RPMI7951 (cell line): ENCODE measurements at places on chromosomes 7 and 10. TPM values are rescaled to one million over a fixed set of nuclear protein-coding genes. Genes with fewer than 3 reads are reported as not detected.

The NPTX2 gene
- 4.8 and 5.5 TPM in 2 replicates for total RNA-seq

The GSTO2 gene
- 2.3 and 2.6 TPM in 2 replicates for total RNA-seq

The PRTFDC1 gene
- not detected in 2 replicates for total RNA-seq

DNA sequence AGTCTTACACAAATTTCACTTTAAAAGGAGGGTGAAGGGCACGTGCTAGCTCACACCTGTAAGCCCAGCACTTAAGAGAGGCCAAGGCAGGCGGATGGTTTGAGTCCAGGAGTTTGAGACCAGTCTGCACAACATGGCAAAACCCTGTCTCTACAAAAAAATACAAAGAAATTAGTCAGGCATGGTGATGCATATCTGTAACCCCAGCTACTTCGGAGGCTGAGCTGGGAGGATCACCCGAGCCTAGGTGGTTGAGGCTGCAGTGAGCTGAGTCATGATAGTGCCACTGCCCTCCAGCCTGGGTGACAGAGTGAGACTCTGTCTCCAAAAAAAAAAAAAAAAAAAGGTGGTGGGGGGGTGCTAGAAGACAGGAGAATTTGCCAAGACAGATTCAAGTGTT, 237.3 kb upstream of the KLF14 start:
- DNase-seq: peak; percentile 28

DNA sequence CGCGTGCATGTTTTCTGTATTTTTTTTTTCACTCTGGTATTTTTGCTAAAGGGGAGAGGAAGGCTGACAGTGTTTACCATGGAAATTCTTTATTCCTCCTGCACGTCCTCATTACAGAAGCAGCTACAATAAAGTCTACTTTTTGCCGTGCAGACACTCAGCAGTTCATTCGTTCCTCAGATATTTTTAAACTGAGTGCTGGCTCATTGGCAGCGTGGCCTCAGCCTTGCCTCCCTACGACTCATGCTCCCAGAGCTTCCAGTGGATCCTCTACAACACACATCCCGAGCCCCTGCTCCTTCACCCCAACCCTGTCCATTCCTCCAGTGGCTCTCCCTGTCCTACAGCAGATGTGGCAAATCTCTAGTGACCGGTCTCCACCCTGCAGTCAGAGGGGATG, 239.2 kb upstream of the ZMIZ1 start:
- DNase-seq: peak; percentile 26

GRCh38 chr7:90188281-90188680, 23.3 kb upstream of the STEAP2 start:
- no peak for DNase-seq

DNA sequence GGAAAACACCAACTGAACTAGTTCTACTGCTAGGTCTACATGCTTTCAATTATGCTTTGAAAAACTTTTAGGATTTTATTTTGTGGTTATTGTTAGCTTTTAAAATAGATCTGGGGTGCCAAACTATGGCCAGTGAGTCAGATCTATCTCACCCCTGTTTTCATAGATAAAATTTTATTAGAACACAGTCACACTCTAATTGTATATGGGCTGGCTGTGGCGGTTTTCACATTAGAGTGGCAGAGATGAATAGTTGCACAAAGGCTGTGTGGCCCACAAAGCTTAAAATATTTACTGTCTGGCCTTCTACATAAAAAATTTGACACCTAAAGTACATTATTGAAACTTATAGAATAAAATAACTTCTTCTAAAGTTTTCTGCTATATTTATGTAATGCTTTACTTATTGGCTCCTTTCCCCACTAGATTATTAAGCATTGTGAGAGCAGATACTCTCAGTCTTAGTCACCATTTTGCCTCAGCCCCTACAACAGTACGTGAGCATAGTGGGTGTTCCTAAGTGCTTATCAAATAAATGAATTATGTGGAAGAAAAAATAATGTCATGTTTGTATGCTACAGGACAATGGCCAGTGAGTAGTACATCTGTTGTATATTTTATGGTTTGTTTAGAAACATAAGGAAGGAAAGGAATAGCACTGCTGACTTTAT, 5.4 kb upstream of the SUV39H2 start:
- DNase-seq: peak; percentile 18

DNA sequence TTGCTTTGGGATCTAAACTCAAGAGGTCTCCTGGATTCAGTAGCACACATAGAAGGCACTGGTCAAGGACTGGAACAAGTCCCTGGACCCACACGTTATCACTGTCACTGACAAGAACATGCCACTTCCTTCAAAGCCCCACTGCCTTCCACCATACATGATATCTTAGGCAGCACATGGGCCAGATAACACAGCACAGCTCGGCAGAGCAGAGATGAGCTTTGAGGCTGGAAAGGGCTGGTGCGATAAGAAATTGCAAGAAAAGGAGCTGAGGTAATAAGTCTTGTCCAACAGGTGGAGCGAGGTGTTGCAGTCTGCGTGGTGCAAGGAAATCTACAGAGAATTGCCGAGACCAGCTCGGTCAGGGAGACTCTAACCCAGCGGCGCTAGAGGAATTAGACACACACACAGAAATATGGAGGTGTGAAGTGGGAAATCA, 139.8 kb upstream of the CDK13 start:
- no peak for DNase-seq

DNA sequence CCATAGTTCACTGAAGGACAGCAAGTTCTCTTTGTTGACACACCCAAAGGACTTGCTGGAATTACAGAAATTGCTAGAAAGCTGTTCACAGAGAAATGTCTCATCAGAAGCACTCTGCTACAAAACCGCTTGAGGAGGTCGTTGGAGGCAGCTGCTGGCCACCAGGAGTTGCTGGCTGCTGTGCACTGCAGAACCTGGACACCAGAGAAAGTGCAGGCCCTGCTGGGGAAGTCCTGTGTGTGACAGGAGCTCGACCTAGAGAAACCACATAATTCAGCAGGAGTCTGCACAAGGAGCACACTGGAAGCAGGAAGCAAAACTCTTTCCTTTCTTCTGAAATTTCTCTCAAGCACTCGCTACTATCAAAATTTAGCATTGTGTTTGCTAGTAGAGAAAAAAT, 461.5 kb upstream of the GHITM start:
- no peak for DNase-seq
